Stimulated activated CD4-positive, alpha-beta T cell treated with anti-CD3 and anti-CD28 coated beads, Interleukin-12 subunit alpha, Interleukin-12 subunit beta, amount 100 ng/mL, for 48 hours (primary cell): ENCODE measurements at places on chromosomes 2 and 18.
A peak's percentile ranks its signal among the peaks of the same experiment; 100 is the strongest.

DNA sequence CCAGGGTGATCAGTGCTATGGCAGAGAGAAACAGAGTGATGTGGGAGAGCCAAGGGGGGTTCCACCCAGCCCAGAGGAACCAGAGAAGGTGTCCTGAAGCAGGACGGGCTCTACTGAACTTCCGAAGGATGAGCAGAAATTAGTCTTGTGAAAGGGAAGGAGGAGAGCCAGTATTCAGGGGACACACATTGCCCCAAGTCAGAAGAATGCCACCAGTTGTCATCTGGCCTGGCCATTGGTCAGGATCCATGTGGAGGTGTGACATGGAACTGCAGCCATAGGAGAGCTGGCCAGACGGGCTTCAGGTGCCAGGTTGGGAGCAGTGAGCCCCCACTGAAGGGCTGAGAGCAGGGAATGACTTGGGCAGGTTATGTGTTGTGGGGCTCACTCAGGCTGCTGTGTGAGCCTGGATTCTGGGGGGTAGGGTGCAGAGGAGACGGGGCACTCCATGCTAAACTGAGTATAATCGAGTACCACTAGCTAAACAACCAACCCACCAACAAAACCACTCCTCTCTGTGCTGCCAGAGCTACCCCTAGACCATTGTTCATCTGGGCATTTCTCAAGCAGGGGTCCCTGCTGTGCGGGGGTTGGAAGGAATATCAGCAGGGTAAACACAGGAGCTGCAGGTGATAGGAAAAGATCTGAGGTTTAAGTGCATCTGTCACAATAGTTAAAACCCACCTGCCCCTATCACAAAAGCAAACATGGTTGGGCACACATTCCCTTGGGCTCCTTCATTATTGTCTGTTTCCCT lies 25.3 kb downstream of the MARCO start:
- no peak for DNase-seq

DNA sequence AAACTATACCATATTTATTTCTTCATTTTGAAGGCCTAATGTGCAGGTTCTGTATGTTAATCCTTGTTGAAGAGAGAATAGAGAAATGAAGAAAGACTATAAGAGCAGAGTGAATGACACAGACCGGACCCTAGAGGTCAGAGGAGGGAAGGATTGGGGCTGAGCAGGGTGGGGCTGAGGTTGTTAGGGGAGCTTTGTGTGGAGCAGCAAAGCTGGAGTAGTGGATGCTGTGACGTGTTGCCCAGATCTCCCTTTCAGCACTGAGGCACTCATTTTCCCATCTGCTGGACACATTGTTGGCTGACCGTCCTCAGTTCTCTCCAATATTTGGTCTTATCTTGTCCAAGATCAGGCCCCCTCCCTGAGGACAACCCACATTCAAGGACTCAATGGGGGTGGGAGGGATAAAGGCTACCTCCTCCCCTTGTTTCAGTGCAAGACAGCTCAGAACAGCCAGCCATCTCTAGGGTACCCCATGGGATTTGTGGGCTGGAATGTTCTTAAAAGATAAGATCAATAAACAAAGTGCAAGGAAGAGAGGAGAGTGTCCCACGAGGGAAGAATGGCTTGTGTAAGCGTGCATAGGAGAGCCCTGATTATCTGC lies 143.6 kb downstream of the TDRD15 start:
- DNase-seq: no peak

- no peak for DNase-seq
These were observed 91.0 kb upstream of the LYPD1 start for GRCh38 chr2:132760971-132761370.

DNA sequence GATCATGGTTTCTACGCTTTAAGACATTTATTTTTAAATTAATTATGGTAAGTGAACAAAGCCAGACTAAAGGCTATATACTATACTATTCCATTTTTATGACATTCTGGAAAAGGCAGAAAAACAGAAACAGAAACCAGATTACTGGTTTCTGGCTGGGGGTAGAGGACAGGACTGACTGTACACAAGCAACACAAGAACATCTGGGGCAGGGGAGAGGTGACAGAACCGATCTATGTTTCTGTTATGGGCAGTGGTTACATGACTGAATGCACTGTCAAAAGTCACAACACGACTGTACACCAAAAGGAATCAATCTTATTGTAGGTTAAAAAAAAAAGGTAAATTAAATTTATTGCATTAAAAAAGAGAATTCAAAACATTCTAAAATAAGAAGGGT lies 64.7 kb downstream of the PTPN2 start:
- DNase-seq: no peak

GRCh38 chr2:191995285-191995684 lies 148.4 kb upstream of the CAVIN2 start:
- no peak for DNase-seq

DNA sequence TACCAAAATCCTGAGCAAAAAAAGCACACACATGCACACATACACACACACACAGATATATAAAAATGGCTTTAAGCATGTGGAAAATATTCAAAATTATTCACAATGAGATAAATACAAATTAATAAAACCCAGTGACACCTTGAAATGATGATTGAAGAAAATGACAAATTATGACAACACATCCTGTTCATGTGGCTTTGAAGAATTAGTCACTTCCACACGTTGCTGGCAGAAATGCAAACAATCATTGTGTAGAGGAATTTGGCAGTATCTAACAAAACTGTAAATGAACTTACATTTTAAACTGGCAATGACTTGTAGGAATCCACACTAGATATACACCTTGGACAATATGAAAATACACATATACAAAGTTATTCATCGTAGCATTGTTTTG lies 95.8 kb upstream of the RGPD4 start:
- DNase-seq: no peak

- DNase-seq: no peak
These were observed 135.3 kb downstream of the INSIG2 start for GRCh38 chr2:118223511-118223991.

DNA sequence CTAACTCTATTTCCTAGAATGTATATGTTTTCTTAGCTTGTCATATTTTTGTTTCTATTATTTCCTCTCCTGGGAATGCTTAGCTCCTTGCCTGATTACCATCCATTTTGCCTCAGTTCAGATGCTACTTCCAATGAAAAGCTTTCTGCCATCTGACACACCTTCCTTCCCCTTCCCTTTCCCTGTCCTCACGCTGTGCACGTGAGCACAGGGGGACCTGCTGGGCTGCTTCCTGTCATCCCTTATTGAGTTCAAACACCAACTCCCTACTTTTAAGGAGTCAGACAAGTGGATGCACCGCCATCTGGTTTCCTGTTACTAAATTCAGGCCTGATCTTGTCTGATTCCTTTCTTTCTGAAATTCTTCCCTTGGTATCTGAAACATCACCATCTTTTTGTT lies 2.4 kb upstream of the INO80C start:
- no peak for DNase-seq

GRCh38 chr2:19355416-19355821 lies 3.0 kb downstream of the OSR1 start:
- DNase-seq: no peak

DNA sequence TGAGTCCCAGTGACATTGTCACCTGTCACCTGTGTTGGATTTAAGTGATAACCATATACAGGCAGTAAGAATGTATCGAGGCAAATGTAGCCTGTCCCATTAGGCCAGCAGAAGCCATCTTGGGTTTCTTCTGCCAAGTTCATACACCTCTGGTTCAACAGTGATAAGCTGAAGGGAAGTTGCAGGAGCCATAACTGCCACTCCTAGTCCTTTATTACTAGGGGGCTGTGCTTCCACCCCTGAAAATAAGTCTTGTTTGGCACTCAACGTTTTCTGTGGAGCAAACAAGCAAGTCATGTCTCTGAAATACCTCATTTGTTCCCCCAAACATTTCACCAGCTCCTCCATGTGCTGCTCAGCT lies 58.1 kb upstream of the ALPP start:
- DNase-seq: no peak

GRCh38 chr18:35409911-35410310 lies 32.8 kb upstream of the ZNF396 start:
- DNase-seq: no peak

GRCh38 chr2:190467575-190468083 lies 59.5 kb downstream of the MFSD6 start:
- no peak for DNase-seq

DNA sequence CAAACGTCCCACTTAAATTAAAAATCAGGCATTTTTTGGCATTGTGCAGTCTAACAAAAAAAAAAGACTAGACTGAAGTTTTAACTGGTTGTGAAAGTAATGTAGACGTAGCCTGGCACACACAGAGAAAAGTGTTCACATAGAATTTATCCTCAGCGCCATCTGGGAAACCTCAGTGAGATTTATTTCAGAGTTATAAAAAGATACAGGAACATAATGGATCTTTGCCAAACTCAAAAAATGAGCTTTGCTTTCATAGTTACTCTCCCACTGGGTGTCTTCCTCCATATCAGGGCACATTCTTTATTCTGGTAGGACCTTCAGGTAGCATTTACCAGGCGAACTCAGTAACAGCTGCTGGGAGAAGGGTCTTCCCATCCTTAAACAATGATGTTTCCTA lies 532.4 kb upstream of the SALL3 start:
- no peak for DNase-seq

DNA sequence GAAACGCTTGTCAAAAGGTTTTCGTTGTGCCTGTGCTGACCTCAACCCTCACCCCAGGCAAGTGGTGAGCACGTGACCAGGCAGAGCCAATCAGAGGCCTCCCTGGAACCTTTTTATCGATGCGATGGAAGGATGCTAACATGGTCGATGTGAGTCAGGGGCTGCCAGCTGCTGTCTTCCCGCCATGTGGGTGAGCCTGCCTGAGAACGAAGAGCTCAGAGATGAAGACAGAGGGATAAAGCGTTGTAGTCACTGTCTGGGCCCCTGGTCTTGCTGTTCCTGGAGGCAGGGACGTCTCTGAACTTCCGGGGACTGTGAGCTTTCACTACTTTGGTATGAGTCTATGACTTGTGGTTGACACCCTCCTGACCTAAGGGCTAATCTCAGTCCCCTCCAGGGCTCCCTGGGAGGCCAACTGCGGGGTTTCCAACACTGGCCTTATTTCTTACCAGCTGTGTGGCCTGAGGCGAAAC lies 18.6 kb downstream of the DNMT3A start:
- peak; percentile 48 for DNase-seq

GRCh38 chr2:53450923-53451322 lies 316.7 kb upstream of the CHAC2 start:
- DNase-seq: no peak

DNA sequence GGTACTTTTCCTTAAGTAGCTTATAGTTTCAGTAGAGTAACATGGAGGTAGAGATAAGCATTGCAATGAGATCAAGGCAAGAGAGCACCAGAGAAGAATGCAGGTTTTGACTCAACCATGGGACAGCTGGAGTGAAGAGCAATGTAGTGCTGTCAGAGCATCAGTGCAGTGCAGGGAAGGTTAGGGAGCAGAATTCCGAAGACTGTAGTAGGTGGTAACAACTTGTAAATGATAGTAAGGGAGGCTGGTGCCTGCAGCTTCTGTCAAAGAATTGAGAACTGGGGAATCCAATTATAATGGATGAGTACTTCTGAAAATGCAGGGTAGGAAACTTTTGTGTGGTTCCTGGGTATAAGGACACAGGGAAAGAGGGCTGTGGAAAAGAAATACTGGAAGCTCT lies 183.2 kb downstream of the KCNS3 start:
- DNase-seq: no peak

- no peak for DNase-seq
These were observed at the start of gene DYTN for GRCh38 chr2:206718296-206718695. Gene DYTN, minus strand, starts transcription at chr2:206718396. Its CDS starts 117 bp downstream, at chr2:206718279.

GRCh38 chr2:139079311-139079710 lies 299.1 kb upstream of the NXPH2 start:
- DNase-seq: no peak

- DNase-seq: no peak
These were observed 20.0 kb downstream of the ACVR1 start for GRCh38 chr2:157856187-157856515.

DNA sequence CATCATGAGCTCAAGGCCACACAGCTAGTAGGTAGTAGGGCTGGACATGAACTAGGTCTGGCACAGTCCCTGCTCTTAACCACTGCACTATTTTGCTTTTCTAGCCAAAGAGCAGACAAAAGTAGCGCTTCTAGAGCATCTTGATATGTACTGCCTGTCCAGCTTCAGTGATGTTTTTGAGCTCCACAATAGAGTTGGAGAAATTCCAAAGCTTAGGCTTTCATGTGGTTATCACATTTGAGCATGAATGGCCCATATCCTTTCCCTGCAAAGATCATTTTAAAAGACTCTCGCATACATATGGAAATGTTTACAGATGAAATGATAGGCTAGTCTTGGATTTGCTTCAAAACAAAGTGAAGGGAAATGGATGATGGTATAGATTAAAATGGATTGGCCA lies 128.7 kb downstream of the MAP3K20 start:
- no peak for DNase-seq

- no peak for DNase-seq
These were observed 51.3 kb downstream of the GTF2A1L start for GRCh38 chr2:48668992-48669391.

DNA sequence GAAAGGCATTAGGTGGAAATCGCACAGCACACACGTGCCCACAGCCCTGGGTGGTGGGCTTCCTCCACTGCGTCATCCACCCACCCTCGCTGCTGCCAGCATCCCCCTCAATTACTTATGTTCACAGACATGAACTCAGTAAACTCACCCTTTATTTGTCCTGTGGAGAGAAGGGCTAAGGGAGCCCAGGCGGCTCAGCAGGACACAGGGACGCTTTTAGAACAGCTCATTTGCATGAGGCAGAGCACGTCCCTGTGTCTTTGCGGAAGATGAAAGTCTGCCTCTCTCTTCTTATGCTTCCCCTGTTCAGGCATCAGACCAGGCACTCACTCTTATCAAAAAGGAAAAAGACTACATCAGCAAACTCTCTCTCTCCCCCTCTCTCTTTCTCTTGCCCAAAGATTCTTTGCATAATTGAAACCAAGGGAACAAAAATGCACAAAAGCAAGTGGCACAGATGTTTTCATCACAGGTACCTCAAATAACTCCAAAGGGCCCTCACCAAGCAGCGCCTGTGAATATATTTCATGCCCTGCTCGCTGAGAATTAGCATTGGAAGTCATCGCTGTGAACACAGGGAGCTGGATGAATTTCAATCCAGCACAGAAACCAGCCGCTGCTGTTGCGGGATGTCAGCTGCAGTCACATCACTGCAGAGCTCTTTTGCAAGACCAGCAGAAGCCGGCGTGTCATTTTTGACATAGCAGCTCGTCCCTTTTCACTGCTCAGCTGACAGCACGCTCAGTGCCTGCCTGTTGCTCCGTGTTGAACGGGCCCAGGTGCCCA lies 376.3 kb upstream of the MYT1L start:
- DNase-seq: no peak

GRCh38 chr2:70632966-70633365 lies 79.3 kb upstream of the TGFA start:
- no peak for DNase-seq
